ENCODE measurements at places on chromosomes 12 and 14. TPM values are rescaled to one million over a fixed set of nuclear protein-coding genes. Genes with fewer than 3 reads are reported as not detected.
A peak's percentile ranks its signal among the peaks of the same experiment; 100 is the strongest.

DNA sequence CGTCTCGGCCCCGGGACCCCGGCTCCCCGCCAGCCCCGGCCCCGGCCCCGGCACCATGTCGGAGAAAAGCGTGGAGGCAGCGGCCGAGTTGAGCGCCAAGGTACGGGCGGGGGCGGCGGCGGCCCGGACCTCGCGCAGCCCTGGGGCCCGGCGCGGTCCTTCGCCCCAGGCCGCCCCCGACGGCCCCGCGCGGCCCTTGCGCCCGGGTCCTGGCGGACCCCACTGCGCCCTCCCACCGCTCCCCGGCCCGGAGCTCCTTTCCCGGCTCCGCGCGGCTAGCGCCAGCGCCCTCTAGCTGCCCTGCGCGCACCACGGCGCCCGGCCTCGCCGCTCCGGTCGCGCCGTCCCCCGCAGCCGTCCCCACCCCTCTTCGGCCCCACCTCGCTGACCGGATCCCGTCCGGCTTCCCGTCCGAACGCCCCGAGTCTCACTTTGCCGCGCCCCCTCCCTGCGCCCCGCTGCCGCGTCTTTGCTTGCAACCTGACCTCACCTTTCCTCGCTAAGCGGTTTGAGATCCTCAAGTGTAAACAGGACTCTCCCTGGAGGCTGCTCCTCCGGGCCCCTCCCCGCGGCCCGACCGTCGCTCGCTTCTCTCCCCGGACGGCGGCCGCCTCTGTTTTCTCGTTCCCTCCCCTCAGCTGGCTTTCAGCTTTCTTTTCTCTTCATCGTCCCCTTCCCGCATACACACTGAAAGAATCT lies 637 bp downstream of the PTMS start:
- DNase-seq = peak; percentile 70

- DNase-seq = no peak
These were observed 161.5 kb downstream of the DERA start for GRCh38 chr12:16072678-16073077.

LAG3 gene
- 91.9 TPM for total RNA-seq

DNA sequence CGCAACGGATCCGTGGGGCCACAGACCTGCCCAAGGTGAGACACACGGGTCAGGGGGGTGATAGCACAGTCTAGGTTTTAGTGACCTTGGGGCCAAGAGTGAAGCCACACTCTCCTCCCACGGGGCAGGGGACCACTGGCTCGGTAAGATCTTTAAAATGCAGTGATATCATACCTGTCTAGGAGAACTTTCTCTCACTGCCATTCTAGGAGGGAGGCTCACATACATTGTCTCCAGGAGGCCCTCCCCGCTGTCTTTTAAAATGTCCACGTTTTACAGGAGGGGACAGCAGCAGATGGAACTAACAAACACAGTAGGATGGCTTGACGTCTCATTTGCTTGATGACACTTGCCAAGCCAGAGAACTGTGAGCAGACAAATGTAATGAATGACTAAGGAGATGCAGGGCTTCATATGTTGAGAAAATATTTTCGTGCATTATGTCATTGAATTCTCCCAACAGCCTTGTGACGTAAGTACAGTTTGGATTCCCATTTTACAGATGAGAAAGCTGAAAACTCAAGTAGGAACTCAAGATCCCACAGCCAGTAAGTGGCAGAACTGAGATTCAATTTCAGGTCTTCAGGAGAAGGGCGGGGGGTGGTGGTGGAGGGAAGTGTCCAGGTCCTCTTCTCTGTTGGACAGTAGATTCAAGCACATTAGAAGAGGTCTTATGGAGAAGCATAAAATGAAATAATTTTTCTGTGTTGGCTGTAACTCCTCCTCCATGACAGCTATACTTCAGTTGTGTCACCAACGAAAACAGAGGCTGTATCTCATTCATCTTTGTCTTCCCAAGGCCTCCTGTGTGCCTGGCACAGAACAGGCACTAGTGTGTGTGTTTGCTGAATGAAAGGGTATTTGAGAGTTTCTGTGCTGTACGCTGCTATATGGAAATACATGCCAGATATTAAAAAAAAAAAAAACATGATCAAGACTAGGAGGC lies 2.1 kb downstream of the VASH1 start:
- DNase-seq = no peak

- no peak for DNase-seq
These were observed 40.6 kb downstream of the CHGA start for GRCh38 chr14:92963301-92964123.

DNA sequence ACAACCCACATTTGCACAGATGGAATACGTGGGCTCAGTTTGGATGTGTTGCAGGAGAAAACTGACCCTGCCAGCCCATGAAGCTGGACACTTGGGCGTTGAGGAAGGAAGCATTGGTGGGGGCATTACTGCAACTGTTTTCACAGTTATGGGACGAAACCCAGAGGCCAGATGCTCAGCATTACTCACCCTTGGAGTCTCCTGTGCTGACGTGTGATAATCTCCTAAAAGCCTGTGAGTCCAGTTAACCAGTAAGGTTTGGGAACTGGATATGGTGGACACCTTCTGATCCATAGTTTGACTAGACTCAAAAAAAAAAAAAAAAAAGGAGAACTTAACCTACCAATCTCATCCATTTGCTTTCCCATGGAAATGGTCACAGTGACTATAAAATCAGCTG lies 52.8 kb upstream of the EGLN3 start:
- DNase-seq = no peak

GRCh38 chr12:47739979-47740378 lies 14.7 kb upstream of the ENDOU start:
- DNase-seq = no peak

DNA sequence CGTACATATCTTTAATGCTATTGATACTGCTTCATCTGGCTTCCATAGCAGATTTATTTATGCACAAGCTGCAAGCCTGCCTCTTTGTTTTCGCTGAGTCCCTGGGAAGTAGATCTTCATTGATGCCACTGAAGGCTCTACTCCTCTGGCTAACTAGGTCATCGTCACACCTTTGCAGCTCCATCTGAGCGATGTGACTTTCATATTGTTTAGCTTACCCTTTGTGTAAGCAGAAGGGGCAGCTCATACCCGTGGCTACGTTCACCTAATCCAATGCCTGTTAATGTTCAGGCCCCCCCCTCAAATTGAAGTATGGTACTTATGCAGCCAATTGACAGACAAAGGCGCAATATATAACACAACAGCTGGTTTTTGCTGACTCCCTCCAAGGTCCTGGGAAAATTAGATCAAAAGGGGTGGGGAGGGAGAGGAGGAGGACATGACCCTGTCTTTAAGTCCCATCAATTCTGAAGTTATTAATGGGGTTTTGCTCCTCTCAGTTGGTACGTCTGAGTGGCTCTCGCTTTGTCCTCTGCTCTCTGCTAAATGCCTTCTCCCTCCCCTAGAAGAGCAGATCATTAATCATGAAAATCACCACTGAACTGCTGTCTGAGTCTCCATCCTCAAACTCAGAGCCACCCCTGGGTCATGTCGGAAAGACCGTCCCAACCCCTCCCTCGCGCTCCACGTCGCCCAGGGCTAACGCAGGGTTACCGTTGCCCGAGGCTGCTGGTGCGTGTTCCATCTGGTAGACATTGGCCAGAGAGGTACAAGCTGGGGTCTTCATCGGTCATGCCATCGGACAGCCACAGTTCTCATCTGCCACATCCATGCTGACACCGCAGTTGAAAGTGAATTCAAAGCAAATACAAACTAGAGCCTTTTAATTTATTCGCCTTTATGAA lies 128.8 kb downstream of the ADGRD1 start:
- no peak for DNase-seq

- DNase-seq = no peak
These were observed 9.2 kb downstream of the TUNAR start for GRCh38 chr14:95885866-95886265.

GRCh38 chr12:53265783-53266182 lies 2.3 kb upstream of the ESPL1 start:
- no peak for DNase-seq

GRCh38 chr12:41653386-41654326 lies 465.5 kb downstream of the PDZRN4 start:
- DNase-seq = no peak

DNA sequence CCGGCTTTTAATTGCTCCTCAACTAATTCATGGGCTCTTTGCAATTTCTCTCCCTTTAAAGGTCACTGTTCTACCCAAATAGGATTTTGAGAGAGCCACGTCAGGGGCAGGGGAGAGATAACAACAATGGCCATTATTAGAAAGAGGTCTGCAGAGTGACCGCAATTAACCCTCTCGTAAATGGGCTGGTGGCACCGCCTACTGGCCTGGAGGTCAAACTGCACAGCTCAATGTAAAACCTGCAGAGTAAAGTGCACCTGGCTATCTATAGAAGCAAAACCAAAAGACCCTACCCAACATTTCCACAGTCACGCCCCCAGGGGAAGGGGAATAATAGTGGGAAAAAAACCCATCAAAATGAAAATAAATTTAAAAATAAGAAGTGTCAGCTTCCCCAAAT lies 21.6 kb upstream of the CLEC4E start:
- no peak for DNase-seq

GRCh38 chr12:9702255-9702654 lies 30.6 kb downstream of the CLECL1 start:
- DNase-seq = peak; percentile 75

GRCh38 chr14:60014402-60014801 lies 77.3 kb upstream of the PCNX4 start:
- no peak for DNase-seq

GRCh38 chr12:108495054-108495453 lies 20.0 kb upstream of the FICD start:
- DNase-seq = peak; percentile 34

GRCh38 chr12:91774434-91774921 lies 371.2 kb downstream of the BTG1 start:
- DNase-seq = no peak

DNA sequence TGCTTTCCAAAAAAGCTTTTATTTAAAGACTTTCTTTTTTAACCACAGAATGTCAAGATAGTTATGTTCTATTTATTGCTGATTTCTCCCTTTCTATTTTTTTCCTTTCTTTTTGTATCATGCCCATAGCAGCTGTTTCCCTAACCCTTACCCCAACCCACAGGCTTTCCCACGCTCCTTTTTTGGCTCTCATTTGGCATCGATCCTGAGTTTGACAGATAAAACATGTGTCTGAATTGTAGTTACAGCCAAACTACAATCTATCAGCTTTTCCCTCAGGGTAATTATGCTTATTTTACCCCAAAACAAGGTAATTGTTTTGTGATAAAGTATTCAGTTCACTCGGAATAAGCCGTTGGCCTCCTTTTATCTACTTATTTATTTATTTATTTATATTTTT lies 46.7 kb downstream of the PDE3A start:
- no peak for DNase-seq

- DNase-seq = no peak
These were observed 73.7 kb upstream of the CISTR start for GRCh38 chr12:53825246-53826081.

- DNase-seq = no peak
These were observed 193.3 kb downstream of the ANO4 start for GRCh38 chr12:100987552-100988521.

GRCh38 chr14:20609215-20610001 lies 18.2 kb upstream of the RNASE12 start:
- peak; percentile 69 for DNase-seq

GRCh38 chr12:112978163-112979040 lies at the start of gene OAS2:
Gene OAS2, plus strand, starts transcription at chr12:112978519. Its CDS starts 90 bp downstream, at chr12:112978609.
- DNase-seq = peak; percentile 91

PRB2 gene
- total RNA-seq = not detected

GRCh38 chr12:7013101-7013500 lies 5.2 kb downstream of the LPCAT3 start:
- no peak for DNase-seq

DNA sequence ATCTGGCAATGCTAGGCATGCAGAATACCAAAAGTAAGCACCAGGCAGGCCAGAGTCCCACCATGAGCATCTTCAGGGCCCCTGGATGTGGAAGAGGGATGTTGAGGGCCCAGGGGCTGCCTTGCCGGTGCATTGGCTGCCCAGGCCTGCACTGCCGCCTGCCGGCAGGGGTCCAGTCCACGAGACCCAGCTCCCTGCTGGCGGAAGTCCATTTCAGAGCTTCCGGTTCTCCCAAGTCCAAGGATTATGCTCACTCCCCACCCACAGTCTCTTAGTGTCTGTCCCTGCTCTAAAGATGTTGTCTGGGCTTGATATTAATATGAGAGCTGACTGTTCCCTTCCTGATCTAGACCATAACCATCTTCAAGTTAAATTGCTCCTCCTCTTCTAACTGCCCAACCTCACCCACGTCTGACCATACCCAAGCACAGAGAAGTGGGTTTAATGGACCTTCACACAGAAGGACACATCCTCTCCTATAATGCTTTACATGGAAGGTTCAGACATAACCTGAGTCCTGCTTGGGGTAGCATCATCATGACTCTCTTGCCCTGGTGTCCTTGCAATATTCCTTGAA lies 117.4 kb downstream of the DAD1 start:
- DNase-seq = no peak

LALBA gene
- total RNA-seq = not detected

DNA sequence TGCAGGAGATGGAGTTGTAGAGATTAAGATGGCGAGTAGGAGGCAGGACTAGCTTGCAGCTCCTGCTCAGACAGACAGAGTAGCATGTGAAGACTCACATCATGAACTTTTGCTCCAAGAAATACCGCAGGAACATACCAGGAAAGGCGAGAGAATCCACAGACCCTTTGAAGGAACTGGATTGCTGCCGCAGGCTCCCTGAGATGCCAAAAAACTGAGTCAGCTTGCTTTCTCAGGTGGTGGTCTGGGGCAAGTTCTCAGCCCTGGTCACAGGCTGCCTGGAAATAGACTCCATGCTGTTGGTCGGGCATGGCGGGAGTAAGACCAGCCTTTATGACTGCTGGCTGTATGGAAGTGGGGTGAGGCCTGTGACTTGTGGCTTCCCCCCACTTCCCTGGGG lies 163.6 kb upstream of the NAV3 start:
- no peak for DNase-seq

KRT83 gene
- total RNA-seq = not detected

GRCh38 chr14:78967111-78967809 lies 797.1 kb downstream of the NRXN3 start:
- DNase-seq = no peak

DNA sequence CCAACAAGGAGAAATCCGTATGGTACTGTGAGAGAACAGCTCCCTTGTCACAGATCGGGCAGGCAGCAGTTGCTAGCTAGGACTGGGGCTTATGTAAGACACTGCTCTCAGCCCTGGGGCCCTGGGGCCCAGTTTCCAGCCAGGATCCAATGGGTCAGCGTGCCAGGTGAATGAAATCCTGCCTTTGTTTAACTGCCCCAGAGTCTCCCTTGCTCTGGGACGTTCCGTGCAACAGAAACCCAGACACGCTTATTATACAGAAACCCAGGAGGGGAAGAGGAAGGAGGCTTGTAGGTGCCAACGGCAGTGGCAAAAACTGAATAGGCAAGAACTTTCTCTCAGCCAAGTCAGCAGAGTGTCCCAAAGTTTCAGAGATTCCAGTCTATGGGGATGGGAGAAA lies 110.6 kb downstream of the DIO2 start:
- no peak for DNase-seq

- DNase-seq = peak; percentile 19
These were observed 107.0 kb downstream of the PTCSC3 start for GRCh38 chr14:36069535-36069900.

- DNase-seq = no peak
These were observed 328.2 kb downstream of the CACNA1C start for GRCh38 chr12:2380946-2381345.

DNA sequence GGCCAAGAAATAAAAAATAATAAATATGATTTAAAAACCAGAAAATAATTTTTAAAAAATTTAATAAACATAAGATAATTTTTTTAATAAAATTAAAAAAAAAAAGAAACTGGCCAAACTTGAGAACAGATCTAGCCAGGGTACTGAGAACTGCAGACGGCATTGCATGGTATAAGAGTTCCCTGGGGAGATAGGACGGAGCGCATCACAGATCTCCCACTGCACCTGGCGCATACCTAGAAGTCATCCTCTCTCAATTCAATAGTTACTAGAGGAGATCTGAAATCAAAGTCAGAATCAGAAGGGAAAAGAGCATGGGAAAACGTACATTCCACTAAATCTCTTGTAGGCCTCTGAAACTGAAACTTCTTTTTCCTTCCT lies 58.9 kb upstream of the BCL2L14 start:
- DNase-seq = no peak

Data from activated CD4-positive, alpha-beta memory T cell treated with anti-CD3 and anti-CD28 coated beads, Interleukin-2, amount 10 ng/mL, durations not matched to agents 7 days and 5 days (primary cell).